ENCODE measurements at places on chromosomes 3 and 15.

GRCh38 chr15:63953524-63953923, 92.8 kb downstream of the DAPK2 start:
- DNase-seq: no peak

GRCh38 chr3:186510374-186511079, 33.7 kb downstream of the CRYGS start:
- DNase-seq: no peak

DNA sequence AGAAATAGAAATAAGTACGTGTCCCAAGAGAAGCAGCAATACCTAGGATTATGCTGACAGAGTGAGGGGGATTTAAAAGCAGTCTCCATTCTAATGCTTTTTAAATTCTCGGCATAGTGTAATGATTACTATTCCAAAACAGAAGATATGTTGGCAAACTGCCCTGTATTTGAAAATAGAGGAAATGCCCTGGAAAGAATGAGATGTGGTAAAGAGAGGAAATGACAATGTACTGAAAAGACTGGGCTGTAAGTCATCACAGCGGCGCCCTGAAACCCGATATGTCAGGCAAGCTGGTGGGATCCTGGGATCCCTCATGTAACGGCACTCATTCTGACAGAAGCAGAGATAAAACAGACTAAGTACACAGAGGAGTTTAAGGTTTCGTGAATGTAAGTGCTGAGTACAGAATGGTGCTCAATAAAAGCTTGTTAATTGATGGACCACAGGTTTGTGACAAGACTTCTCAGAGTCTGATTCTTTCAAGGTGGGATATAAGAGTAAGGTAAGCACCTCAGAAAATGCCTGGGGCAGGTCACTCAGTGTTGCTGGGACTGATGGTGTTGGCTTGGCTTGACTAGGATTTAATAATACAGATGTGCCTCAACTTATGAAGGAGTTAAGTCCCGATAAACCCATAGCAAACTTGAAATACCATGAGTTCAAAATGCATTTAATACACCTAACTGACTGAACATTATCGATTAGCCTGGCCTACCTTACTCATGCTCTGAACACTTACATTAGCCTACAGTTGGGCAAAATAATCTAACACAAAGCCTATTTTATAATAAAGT, 91.4 kb downstream of the NFKBIZ start:
- no peak for DNase-seq

DNA sequence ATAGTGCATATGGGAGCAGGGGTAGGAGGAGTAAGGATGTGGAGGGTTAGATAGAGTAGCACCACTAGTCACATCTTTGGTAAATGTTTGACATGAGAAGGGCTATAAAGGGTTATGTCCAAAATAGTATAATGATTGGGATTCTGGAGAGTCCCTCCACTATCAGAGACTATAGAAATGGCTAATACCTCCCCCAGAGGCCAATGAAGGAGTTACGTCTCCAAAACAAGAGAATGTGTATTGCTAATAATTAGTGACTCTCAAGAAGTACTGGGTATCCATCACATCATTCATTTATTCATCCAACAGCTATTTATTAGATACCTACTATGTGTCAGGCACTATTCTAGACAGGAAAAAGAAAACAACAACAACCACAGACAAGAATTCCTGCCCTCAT, 203.7 kb upstream of the UMPS start:
- no peak for DNase-seq

- DNase-seq: no peak
Measured at GRCh38 chr3:168065569-168065968, 30.2 kb downstream of the GOLIM4 start.

- no peak for DNase-seq
Measured at GRCh38 chr3:154886437-154886836, 193.7 kb upstream of the MME start.

- no peak for DNase-seq
Measured at GRCh38 chr3:106167728-106168127, 298.9 kb upstream of the CBLB start.

DNA sequence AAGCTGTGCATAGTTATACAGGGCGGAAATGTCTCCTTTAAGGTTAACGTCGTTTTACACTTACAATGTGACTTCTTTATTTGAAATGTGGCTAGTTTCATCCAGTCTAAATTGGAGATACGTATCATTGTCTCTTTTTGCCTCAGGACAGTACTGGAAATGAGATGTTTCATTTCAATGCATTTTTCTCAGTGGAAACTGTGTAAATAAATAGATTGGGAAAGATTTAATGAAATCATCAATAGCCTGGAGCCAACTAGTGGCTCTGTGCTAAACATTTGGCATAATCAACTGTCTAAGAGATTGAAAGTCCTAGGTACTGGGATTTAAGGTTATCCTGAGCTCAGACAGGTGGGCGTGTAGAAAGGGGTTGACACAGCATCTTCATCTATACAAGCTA, 691.5 kb upstream of the CCDC54 start:
- no peak for DNase-seq

- DNase-seq: peak; percentile 81
Measured at GRCh38 chr15:70023064-70023768, 74.5 kb downstream of the TLE3 start.

GRCh38 chr15:88878720-88879184, 16.6 kb downstream of the HAPLN3 start:
- DNase-seq: peak; percentile 3

Measured in CD8-positive, alpha-beta memory T cell (primary cell).